ENCODE measurements at places on chromosomes 7 and 10. TPM values are rescaled to one million over a fixed set of nuclear protein-coding genes. Genes with fewer than 3 reads are reported as not detected.
A peak's percentile ranks its signal among the peaks of the same experiment; 100 is the strongest.

Gene C7orf57
- 0.12 TPM for total RNA-seq

DNA sequence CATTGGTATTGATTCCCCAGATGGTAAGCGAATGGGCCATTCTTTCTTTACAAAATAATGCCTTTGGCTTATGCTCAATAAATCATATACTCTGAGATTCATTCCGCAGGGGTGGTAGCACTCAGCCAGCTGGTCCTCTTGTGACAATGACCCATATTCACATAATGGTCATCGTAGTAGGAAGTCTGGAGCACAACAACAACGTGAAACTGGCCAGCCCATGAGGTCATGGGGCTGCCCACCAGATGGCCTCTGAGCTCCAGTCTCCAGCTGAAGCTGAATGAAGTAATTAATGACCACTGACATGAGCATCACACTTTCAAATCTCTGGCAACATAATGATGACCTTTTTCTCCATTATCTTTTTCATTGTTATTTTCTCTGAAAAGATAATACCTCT lies 42.3 kb upstream of the SORCS1 start:
- no peak for DNase-seq

DNA sequence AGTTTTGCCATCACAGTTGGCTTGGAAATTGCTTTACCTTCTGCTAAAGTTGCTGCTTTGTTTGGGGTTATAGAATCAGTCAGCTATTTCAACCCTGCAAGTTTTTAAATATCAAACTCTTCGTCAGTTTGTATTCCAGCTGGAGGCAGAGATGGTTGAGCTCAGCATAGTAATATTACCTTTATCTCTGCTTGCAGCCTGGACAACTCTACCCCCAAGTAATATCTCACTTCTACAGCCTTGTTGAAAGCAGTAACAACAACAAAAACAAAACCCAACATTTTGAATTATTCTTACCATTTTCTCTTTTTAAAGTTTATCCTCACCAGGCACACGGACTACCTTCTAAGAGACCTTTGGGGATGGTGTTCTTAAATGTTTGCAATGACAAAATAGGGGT lies 239.1 kb upstream of the PHF14 start:
- DNase-seq: no peak

Gene PDCD11
- 51.4 TPM for total RNA-seq

- no peak for DNase-seq
Observed at GRCh38 chr7:116013675-116014074, 16.9 kb downstream of the TFEC start.

Gene HOGA1
- 1.4 TPM for total RNA-seq

GRCh38 chr10:112585126-112585525 lies 138.1 kb downstream of the VTI1A start:
- peak; percentile 61 for DNase-seq
